ENCODE measurements at places on chromosomes 16 and 17.

- no peak for DNase-seq
Observed at GRCh38 chr17:19343256-19343630, 19.3 kb downstream of the B9D1 start.

DNA sequence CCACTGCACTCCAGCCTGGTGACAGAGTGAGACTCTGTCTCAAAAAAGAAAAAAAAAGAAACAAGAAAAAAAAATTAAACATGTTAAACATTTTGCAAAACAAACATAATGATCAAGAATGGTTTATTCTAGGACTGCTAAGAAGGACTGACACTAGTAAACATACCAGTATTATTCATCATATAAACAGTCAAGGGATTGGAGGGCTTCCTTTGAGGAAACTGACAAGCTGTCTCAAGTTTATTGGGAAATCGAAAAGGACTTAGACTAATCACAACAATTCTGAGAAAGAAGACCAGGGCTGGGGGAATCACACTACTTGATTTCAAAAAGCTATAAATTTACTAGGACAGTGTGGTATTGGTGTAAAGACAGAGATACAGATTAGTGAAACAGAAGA is 75.5 kb downstream of the MYH10 start:
- no peak for DNase-seq

- no peak for DNase-seq
Observed at GRCh38 chr16:83849421-83849820, 41.6 kb downstream of the HSBP1 start.

DNA sequence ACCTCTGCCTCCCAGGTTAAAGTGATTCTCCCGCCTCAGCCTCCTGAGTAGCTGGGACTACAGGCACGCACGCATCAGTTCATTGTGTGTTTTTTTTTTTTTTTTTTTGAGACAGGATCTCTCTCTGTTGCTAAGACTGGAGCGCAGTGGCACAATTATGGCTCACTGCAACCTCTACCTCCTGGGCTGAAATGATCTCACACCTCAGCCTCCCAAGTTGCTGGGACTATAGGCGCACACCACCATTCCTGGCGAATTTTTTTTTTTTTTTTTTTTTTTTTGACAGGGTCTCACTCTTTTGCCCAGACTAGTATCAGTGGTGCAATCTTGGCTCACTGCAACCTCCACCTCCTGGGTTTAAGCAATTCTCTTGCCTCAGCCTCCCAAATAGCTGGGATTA is 17.8 kb upstream of the RAPGEFL1 start:
- DNase-seq: no peak

- no peak for DNase-seq
Observed at GRCh38 chr17:40337351-40337750, 27.2 kb downstream of the GJD3 start.

- no peak for DNase-seq
Observed at GRCh38 chr16:83475108-83475507, 332.7 kb upstream of the HSBP1 start.

DNA sequence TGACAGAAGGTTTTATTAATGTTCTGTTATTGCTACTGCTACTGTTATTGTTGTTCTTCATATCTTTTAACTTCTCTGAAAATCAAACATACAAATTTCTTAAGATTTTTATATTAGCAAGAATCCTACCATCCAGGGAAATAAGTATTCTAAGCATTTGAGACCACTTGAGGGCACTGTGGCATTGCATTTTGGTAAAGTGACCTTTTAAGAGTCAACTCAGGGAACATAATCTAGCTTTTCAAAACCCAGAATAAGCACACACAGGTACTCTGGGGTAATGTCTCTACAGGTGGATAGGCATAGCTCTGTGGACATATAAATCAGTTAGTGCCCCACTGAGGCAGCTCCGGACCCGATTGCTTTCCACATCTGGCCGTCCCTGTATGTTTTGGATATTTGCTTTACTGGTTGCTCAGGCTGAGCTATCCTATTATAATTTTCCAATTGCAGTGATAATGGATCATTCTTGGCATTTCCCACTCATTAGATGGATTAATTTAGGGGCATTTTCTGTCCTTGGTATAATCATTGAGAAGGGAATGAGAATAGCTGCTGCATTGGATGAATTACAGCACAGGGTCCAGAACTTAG is 1425.1 kb upstream of the CDH8 start:
- DNase-seq: no peak

DNA sequence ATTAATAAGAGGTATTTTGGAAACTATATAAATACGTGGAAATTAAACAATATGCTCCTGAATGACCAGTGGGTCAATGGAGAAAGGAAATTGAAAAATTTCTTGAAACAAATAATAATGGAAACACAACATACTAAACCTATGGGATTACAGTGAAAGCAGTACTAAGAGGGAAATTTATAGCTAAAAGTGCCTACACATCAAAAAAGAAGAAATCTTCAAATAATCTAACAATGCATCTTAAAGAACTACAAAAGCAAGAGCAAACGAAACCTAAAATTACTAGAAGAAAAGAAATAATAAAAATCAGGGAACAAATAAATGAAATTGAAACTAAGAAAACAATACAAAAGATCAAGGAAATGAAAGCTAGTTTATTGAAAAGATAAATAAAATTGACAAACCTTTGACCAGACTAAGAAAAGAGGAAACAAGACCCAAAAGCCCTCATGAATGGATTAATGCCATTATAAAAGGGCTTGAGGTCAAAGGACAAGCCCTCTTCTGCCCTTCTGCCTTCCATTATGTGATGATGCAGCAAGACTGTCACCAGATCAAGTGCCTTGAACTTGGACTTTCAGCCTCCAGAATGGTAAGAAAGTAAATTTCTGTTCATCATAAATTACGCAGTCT is 43.9 kb upstream of the ALDH3A1 start:
- peak; percentile 41 for DNase-seq

DNA sequence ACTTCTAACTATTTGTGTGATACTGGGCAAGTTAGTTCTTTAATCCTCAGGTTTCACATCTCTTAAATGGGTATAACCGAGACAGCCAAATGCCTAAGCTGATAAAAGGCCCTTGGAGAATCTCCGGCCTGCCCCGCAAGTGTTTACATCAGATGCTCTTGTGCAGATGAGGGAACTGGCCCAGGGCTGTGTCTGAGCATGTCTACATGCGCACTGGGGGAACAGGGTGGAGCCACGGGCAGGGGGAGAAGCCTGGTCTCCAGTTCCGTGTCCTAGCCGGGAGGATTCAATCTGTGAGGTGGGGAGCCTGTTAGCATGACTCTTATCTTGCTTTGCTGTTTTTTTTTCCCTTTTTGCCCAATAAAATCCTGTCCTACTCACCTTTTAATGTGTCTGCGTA is 222.9 kb downstream of the CDH8 start:
- no peak for DNase-seq

DNA sequence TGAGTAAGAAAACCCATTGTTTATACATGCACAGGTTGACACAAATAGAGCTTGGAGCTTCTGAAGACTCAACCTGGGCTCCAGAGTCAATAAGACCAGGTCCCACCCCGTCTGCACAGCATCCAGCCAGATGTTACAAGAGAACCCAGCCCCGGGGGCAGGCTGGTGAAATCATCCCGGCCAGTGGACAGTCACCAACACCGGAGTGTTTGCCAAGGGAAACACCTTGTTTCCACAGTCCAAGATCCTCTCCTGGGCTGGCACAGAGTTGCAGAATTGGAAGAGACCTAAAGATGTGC is 90.3 kb downstream of the RAB11FIP4 start:
- DNase-seq: no peak

GRCh38 chr17:78884148-78884825 is 18.7 kb downstream of the CEP295NL start:
- peak; percentile 57 for DNase-seq

GRCh38 chr17:9021992-9022572 is 772 bp downstream of the NTN1 start:
- DNase-seq: no peak

DNA sequence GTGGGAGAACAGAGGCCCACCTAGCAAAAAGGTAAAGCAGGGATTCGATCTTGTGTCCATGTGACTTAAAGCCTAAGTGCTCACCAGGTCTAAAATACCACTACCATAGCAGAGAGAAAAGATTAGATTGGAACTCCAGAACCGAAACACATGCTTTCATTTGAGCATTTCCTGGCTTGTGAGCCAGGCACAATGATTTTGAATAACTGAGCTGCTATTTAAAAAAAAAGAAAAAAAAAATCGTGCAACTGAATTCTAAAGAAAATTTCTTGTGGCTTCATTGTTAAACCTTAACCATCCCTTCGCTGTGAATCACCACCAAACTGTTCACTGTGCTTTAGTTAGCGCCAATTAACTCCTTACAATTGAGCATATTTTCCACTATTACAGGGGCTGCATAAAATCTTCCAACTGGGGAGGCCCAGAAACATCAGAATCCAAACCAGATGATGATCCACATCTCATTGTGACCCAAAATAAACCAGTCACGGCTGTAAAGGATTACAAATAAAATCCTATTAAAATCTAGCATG is 366.4 kb upstream of the ERCC4 start:
- DNase-seq: no peak

- peak; percentile 26 for DNase-seq
Observed at GRCh38 chr16:81873206-81873605, 94.1 kb downstream of the PLCG2 start.

- peak; percentile 37 for DNase-seq
Observed at GRCh38 chr17:74123350-74123749, 80.1 kb upstream of the RPL38 start.

DNA sequence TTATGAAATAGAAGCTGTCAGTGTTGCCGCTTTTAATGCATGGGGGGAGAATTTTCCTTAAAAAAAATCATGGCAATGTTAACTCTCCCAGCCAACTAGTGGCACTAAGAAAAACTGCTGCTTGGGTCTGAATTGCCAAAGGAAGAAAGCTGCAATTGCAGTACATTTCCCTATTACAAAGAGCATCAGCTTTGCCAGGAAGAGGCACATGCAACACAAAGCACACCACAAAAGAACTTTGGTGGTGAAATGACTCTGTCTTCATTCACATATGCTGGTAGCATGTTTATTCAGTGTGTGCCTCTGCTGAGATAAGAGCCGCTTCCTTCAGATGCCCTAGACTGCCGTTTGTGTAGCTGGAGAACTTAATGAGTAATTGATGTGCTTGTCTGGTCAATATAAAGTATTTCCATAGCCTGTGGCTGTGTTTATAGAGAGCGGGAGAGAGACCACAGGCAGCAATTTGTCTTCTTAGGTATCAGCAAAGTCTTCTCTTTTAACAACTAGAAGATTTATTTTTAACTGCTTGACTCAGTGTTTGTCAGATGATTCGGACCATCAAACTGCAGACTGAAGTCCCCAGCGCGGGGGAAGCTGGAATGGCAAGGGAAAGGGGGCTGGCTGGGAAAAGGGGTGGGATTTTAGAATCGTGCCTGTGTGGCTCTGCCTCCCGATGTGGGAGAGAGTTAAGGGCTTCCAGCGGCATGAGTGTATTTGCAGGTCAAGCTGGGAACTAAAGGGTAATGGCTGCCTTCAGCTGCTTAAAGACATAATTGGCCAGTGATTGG is 115.1 kb downstream of the MRTFB start:
- DNase-seq: peak; percentile 34

DNA sequence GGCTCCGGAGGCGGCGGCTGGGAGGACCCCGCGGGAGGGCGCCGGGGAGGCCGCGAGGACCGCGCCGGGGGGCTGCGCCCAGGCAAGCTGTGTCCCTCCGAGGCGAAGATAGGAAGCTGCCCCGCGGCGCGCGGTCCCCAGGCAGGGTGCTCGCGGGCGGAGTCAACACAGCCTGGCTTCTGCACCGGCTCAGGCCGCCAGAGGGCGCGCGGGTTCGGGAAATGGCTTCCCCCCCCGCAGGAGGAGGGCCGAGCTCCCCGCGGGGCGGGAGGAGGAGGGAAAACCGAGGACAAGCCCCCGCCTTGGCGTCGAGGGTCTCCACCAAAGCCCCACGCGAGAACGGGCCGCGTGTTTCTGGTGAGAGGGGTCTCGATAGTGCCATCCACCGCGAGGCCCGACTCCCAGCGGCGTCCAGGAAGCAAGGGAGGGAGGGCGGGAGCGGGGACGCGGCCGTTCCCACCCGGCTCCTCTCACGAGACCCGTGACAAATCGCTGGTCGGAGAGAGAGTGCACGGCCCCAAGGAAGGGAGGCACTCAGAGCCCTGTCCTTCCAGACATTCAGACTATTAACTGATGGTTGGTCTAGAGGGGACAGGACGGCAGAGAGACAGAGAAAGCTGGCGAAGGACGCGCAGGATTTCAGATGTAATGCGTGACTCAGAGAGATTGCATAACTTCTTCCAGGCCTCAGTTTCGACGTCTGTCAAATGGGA is 64.4 kb upstream of the DNAJA2 start:
- DNase-seq: peak; percentile 97

DNA sequence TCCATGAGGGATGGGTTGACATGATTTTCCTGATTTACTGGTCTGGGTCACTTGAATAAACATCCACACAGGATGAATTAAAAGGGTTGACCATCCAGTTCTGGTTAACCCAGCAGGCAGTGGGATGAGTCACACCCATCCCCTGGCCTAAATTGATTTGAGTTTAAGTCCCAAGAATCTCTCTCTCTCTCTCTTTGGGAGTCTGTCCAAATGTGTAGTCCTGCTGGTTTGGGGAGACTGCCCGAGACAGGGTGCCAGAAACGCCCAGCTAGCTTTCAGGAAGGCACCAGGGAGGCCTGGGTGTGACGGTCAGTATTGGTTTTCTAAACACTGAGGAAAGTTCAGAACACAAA is 38.8 kb downstream of the SCPEP1 start:
- no peak for DNase-seq

DNA sequence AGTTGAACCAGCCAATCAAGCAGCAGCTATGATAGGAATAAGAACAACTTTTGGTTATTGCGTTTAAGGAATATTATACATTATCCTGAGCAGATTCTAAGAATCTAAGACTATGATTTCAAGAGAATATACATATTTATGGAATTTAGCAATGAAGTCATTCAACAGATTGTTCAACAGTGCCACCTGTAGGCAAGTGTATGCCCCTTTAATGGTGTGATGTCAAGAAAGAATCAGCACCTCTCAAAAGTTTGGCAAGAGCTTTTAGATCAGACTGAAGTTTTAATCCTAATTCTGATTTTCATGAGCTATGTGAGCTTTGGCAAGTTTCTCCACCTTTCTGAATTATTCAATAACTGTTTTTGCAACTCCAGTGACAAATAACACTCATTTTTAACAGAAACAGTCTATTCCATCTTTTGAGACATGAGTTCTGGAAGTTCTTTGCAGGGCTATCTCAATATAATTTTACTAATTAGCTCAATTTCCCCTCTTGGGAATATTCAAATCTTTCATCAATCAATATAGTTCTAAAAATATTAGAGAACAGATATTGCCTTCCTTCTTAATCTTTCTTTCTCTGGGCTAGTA is 474.3 kb upstream of the TOM1L1 start:
- DNase-seq: peak; percentile 2

DNA sequence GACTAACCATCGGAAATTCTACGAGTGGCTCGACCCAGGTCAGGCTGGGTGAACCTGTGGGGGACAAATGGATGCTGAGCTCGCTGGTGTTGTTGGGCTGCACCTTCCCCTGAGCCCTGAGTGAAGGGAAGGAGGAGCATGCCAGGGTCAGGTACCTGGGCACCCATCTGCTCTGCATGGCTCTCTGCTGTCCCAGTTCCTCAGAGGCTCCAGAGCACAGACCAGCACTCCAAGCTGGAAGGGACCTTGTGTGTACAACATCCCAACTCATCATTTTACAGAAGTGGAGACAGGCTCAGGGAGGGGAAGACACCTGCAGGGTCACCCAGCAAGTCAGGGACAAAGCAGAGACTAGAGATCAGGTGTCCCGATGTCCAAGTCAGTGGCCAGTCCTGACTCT is 84.9 kb upstream of the NLRP1 start:
- DNase-seq: no peak

- no peak for DNase-seq
Observed at GRCh38 chr16:27445502-27446175, 43.7 kb downstream of the IL21R start.

All from suppressor macrophage (primary cell).